ENCODE measurements at places on chromosomes 5 and 9. TPM values are rescaled to one million over a fixed set of nuclear protein-coding genes. Genes with fewer than 3 reads are reported as not detected.

- H3K4me1 ChIP-seq = no peaks in the 10 kb centered on the region
- no peak for DNase-seq
- H3K27me3 ChIP-seq = no peaks in the 10 kb centered on the region
- no peaks in the 10 kb centered on the region for H3K36me3 ChIP-seq
Measured at GRCh38 chr9:125743682-125744428, 3.3 kb upstream of the PBX3 start.

DNA sequence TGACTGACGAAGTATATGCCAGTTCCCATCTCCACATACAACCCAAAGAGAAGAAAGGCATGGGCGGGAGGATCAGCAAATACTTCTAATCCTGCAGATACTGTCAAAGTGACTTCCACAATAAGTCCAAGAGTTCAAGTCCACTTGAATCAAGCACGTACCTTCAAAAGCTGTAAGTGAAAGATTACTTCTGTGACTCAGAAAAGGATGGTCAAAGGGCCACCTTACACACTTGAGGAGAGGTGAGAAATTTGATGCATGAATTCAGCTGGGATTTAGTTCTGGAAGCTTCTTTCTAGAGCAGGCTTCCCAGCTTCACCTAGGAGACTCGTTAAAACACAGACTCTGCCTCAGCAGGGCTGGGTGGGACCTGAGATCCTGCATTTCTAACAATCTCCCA is 357.5 kb downstream of the GLIS3 start:
- no peak for DNase-seq
- H3K4me1 ChIP-seq = no peaks in the 10 kb centered on the region
- H3K36me3 ChIP-seq = no peaks in the 10 kb centered on the region

DNA sequence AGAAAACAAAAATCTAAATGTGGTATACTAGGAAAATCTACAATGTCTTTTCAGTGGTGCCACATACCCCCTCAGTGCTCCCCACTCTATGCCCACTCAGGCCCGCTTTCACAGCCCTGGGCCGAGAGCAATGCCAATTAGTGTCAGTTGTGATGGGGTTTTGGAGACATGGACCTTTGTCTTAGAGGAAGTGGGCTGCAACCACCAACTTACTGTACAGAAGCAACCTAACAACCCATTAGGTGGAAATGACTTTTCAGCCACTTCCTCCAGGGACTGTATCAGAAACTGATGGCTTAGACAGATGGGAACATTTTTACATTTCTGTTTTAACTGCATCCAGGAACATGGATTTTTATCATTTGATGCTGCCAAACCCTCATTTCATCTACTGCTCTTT is 268.0 kb downstream of the BNC2 start:
- no peaks in the 10 kb centered on the region for H3K36me3 ChIP-seq
- H3K4me1 ChIP-seq = no peaks in the 10 kb centered on the region
- no peak for DNase-seq
- no peak overlapping the region for H3K4me3 ChIP-seq
- H3K27me3 ChIP-seq = no peaks in the 10 kb centered on the region

GRCh38 chr5:31120642-31120948 is 72.9 kb upstream of the CDH6 start:
- no peaks in the 10 kb centered on the region for H3K36me3 ChIP-seq
- no peaks in the 10 kb centered on the region for H3K4me1 ChIP-seq
- DNase-seq = no peak
- no peak overlapping the region for H3K27ac ChIP-seq
- no peaks in the 10 kb centered on the region for H3K27me3 ChIP-seq

DNA sequence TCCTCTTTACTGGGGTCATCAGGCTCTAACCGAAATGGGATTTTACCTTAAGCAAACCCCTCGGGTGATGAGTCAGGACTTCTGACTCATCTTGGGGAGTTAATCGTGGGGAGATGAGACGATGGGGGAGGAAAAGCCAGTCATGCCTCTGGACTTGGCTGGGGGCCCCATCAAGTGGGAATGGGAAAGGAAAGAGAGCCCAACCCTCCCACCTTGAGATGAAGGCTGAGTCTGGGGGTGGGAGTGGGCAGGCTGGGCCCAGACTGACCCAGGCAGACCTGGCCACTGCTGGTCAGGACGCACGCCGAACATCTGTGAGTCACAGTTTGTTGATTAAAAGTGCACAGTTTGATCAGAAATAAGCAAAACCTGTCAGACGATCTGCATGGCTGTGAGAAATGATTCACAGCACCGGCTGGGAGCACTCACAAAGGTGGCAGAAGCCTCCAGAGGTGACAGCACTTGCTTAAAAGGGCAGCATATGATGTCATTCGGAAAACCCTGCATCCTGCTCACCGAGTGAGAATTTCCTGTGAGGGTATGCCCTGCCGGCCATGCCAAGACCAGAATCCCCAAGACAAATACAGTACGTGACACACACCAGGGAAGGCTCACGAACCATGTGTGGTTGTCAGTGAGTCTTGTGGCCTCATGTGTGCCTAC is 50.0 kb upstream of the SLC25A51 start:
- H3K4me3 ChIP-seq = no peak overlapping the region
- no peaks in the 10 kb centered on the region for H3K4me1 ChIP-seq
- H3K27me3 ChIP-seq = no peaks in the 10 kb centered on the region
- H3K27ac ChIP-seq = peak overlapping the region; percentile 17

DNA sequence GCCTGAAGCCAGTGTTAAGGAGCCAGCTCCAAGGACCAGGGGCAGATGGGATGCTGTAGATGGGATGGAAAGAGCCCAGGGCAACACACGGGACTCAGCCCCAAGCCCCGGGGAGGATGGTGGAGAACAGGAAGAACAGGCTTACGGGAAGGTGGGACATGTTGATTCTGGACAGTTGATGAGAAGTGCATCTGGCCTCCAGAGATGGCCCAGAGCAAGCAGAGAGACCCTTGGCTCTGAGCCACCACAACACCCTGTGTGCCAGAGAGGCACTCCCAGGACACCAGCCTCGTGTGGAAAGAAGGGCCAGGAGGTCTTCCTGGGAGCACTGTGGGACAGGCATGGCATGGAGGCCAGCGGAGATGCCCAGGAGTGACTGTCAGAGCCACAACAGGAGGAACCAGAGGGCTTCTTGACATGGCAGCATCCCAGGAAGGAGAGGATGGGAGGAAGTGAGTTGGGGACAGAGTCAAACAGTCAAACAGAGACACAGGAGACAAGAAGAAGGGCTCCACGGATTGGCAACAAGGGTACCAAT is 156.3 kb upstream of the MVB12B start:
- H3K27ac ChIP-seq = no peak overlapping the region
- no peak overlapping the region for H3K4me3 ChIP-seq
- DNase-seq = peak; percentile 29

GRCh38 chr5:15715967-15716366 is 216.0 kb downstream of the FBXL7 start:
- H3K4me3 ChIP-seq = no peak overlapping the region
- no peaks in the 10 kb centered on the region for H3K27me3 ChIP-seq
- no peak for DNase-seq
- H3K4me1 ChIP-seq = no peaks in the 10 kb centered on the region
- no peaks in the 10 kb centered on the region for H3K36me3 ChIP-seq
- H3K27ac ChIP-seq = no peak overlapping the region

PCDHB14 gene
- total RNA-seq = 0.47 TPM

SNCAIP gene
- total RNA-seq = 0.98 TPM

TMEM215 gene
- not detected for total RNA-seq

OR1L6 gene
- total RNA-seq = not detected

FOXD4L4 gene
- 0.05 TPM for total RNA-seq

All from liver (tissue), 10 donors.